Activated T-cell treated with anti-CD3 and anti-CD28 coated beads for 4 hours (primary cell): ENCODE measurements at places on chromosomes 6 and 20.

GRCh38 chr6:92023410-92023966 lies 1395.9 kb downstream of the EPHA7 start:
- DNase-seq = no peak

GRCh38 chr6:25401711-25402110 lies 122.5 kb downstream of the CARMIL1 start:
- no peak for DNase-seq

DNA sequence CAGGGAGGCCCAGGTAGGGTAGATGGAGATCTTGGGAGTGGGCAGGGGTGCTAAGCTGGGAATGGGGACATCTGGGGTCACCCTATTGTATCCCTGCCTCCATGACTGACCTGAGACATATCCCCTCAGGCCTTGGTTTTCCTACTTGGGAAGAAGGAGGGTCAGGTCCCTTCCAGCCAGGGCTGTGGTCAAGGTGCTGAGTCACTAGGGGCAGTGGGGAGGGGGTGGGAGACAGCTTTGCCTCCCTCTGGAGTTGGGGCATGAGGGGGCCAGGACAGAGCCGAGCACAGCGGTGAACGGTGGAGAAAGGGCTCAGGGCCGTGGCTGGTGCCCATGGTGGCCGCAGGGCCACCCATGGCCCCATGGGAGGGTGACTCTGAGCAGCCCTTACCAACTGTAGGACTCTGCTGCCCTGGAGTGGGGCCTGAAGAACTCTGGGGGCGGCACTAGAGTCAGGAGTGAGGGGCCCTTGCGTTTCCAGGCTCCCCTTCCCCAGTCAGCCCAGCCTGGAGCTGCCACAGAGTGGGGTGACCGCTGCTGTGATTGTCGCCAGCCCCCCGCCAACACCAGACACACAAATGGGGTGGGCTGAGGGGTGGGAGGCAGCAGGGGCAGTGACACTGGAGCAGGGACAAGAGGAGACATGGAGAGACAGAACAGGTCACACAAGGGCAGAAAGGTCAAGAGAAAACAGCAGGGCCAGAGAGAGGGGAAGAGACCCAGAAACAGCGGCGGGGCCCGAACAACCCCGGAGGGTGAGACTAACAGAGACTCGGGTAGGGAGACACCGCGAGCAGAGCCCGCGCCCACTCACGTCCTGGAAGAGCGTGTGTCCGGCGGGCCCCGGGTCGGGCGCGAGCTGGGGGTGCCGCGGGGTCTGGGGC lies 576 bp downstream of the NECAB3 start:
- no peak for DNase-seq

DNA sequence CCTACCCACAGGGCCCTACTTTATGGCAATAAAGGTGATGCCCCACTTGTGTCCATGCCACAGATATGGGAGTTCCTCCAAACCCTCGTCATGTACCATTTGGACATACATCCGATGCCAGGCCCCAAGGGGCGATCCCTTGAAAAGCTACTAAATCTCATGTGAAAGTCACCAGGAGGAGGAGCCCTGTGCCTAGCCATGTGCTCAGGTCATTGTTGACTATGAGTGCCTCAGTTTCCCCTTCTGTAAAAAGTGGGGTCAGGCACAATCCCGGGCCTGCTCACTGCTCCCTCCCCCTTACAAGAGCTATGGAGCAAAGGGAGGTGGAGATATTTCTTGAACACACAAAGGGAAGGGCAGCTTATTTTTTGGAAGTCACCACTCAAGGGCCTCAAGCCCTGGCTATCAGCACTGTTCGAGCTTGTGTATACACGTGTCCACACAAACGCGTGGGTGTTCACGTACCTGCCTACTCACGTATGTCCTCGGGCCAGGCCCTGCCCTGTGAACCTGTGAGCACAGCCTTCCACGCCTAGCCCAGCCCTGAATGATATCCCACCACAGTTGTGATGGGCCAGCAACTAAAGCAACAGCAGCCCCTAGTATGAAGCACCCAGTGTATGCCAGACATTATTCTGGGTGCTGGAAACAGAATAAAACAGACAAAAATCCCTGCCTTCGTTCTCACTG lies 1.9 kb downstream of the ACTL10 start:
- DNase-seq = no peak

GRCh38 chr6:136895901-136896300 lies 26.2 kb upstream of the SLC35D3 start:
- no peak for DNase-seq

- DNase-seq = no peak
These were observed 16.2 kb upstream of the FRMD1 start for GRCh38 chr6:168095171-168095691.

- DNase-seq = peak; percentile 79
These were observed 12.9 kb upstream of the ARMC2 start for GRCh38 chr6:108835218-108835850.

DNA sequence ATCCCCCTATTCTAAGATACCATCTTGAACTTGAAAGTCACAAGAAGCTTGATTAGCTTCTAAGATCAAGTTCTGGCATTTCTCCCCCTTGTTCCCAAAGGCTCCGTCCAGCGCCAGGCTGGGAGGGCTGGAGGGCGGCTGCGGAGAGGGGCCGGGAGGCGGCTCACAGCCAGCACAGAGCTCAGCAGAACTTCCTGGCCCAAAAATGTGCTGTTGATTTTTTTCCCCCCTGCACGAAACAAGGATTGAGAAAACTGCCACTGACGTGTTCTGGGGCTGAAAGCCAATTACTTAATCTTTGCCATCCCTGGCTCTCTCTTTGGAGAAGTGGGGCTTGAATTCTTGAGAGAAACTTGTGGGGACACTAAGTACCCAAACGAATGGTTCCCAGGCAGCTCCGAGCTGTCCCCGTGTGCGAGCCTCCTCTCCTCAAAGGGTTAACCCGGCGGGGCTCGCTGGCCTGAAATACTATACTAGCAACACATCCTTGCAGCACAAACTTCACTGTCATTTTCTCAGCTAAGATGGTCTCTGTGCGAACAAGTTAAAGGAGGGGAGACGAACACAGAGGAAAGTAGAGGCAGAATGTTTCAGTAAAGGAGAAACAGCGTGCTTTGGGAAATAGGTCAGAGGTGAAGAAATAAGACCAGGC lies 452 bp downstream of the TRAF3IP2 start:
- DNase-seq = no peak

DNA sequence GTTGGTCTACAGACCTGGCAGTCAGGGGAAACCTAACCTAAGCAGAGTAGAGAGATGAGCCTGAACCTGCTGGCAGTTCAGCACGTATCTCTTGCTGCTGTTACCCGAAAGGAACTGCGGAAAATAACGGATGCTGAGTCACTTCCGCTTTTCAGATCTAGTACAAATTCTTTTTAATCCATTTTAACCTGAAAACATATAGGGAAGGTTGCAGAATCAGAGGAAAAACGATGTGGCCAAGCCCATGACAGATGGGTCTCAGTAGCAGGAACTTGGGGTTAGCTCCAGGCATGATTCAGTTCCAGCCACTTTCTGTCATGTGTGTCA lies 351.9 kb upstream of the PRND start:
- peak; percentile 9 for DNase-seq

GRCh38 chr6:148518511-148519156 lies 176.0 kb downstream of the SASH1 start:
- no peak for DNase-seq

DNA sequence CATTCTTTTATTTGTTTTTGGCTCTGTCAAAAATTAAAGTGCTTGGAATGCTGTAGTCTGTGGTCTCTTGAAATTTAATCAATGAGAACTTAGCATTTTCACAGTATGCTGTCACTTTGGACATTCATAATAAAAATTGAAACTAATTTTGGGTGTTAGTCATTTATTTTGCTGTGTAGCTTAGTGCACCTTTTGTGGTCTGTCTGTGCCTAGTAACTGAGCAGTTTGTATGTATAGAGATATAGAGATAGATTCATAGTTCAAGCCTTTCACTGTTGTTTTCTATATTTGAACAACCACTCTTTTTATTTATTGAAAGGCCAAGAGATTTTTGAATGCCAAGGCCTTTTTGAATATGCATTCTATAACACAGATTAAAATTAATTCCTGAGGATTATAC lies 86.4 kb upstream of the TIAM2 start:
- no peak for DNase-seq

DNA sequence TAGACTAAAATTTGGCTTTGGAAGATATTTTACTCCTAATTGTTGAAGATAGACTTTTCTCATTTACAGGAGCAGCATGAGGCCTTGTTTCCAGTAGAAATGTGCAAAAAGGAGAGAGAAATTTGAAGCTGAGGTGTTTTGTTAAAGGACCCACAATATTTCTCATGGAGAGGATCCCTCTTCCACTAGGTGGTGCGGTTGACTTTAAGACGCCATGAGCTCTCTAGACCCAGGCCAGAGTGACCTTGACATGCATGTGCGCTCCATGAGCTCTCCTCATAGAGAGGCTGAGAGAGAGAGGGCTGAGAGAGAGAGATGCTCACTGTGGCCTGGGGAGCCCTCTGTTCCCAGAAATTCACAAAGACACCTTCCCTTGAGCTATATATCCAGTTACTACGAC lies 861.2 kb upstream of the EYS start:
- DNase-seq = no peak

GRCh38 chr6:100257793-100258395 lies 206.8 kb downstream of the SIM1 start:
- no peak for DNase-seq

- no peak for DNase-seq
These were observed 134.6 kb downstream of the SOBP start for GRCh38 chr6:107624541-107624940.

GRCh38 chr20:13336308-13337089 lies 115.4 kb downstream of the ISM1 start:
- no peak for DNase-seq

- DNase-seq = peak; percentile 87
These were observed 719 bp downstream of the HSP90AB1 start for GRCh38 chr6:44247338-44248302.

DNA sequence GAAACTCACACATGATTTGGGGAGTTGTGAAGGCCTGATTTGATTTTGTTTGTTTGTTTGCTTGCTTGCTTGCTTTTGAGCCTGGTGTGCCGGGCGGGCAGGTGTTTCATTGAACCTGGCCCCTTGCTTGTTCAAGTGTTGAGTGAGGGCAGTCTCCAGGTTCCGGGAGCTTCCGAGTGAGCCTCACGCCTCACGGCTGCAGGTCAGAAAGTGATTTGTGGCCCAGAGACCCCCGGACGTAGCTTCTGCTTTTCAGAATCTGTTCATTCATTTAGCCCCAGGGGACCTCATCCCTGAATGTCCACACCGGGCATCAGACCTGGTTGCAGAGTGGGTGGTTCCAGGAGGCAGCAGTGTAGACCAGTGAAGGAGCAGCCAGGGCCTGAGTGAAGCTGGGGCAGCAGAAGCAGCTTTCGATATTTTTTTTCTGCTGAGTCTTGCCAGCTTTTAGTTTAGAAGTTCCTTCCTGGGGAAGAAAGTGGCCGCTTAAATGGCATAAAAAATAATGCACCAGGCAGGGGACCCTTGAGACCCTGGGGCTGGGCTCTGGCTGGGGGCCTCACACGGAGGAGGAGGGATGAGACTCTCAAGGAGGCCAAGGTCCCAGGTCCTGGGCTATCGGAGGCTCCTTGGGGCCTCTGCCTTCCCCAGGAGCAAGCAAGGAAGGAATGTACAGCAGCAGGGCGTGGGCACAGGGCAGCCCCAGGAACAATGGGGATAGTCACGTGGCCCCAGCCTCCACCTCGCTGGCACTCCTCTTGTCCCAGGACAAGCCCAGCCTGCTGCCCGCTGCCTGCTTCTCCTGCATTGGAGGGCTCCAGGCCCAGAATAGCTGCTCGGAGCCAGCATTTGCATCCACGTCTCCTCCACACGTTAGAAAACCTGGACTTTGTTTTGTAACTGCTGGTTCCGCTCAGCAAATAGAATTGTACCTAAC lies 89.2 kb upstream of the BHLHE23 start:
- DNase-seq = no peak

DNA sequence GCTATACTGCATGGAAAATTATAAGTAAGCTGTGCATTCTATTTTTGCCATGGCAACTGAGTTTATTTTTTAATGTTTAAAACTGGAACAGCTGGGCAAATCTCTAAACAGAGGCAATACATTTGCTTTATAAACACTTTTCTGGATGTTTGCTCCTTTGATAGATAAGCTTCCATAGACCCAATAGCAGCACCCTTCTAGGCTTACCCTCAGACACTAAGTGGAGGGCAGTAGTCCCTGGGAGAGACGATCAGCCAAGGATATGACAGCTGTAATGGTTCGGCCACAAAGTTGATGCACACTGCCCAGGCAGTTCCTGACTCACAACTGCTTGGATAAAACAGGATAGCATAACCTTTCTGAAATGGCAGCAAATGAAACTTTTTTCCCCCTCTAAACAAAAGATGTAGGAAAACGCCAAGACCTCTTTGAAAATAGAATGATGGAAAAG lies 8.5 kb upstream of the MRPS10 start:
- DNase-seq = no peak

GRCh38 chr6:39617026-39617425 lies 108.2 kb downstream of the KIF6 start:
- no peak for DNase-seq

GRCh38 chr20:16842486-16843120 lies 94.4 kb downstream of the OTOR start:
- no peak for DNase-seq

DNA sequence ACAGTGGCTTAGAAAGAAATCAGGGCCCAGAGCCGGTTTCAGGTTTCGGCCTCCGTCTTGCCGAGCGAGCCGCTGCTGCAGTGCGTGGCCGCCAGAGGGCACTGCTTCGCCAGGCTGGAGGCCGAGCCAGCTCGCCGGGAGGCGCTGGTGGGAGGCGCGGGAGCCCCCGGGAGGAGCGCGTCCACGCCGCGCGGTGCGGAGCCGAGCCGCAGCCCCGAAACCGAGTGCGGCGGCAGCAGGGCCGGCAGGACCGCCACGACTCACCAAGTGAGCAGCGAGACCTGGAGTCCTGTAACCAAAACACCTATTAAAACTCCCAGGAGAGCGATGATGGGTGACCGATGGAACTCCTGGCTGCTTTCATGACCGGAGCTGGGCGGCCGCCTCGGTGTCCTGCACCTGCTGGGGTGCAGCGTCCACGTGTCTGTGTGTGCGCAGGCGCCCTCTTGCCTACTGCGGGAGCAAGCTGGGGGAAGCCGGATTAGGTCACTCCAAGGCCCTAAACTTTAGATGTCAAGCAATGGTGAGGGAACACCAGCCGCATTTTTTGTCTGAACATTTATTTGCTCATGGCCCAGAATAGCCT lies 186.9 kb upstream of the UST start:
- peak; percentile 43 for DNase-seq

- DNase-seq = no peak
These were observed 174.6 kb downstream of the UBE3D start for GRCh38 chr6:82891076-82891475.
